ENCODE measurements at places on chromosomes 5 and 9.

DNA sequence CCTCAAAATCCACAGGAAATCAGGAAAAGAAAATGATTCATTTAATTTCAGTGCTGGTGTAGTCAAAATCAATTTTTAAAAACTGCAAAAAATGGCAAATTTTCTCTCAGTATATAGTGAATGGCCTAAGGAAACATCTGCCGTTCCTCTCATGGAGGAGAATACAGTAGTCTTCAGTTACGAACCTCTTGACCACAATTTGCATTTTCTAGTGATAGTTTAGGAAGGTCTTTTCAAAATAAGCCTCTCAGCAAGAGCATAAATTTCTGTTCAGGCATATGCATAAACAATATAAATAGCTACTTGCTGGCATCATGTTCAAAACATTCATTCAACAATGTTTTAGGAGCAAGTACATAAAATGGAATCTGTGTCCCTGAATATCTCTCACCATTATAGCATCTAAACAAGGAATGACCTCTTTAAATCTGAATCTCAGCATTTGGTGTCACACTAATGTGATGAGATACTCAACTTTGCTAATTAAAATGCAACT, 33.5 kb downstream of the HAPLN1 start:
- no peak for DNase-seq

DNA sequence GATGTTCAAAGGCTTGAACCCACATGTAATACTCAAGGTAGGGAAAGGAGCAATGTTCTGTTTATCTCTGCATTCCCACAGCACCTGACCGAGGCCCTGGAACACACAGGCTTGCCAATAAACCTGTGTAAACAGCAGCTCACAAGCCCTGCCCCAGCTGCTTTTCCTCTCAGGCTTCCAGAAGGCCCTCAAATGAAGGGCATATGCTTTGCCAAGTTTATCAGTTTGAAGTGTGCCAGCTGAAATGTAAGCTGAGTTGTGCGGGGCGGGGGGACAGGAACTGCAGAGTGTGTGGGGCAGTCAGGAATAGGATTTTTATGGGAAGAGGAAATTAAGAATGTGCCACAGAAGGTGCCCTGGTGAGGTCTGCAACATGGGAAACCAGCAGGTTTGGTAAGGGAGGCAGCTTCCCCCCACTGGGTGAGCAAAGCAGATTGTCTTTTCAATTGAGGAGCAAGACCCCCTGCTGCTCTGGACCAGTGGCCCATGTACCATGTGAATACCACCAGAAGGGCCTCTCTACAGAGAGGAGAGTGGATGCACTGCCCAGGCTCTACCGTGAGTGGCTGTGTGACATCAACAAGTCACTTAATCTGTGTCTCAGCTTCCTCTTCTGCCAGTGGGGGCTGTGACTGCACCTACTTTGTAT, 194.8 kb downstream of the SPOCK1 start:
- DNase-seq, result no peak

GRCh38 chr5:56175488-56175887, 57.6 kb downstream of the ANKRD55 start:
- no peak for DNase-seq

DNA sequence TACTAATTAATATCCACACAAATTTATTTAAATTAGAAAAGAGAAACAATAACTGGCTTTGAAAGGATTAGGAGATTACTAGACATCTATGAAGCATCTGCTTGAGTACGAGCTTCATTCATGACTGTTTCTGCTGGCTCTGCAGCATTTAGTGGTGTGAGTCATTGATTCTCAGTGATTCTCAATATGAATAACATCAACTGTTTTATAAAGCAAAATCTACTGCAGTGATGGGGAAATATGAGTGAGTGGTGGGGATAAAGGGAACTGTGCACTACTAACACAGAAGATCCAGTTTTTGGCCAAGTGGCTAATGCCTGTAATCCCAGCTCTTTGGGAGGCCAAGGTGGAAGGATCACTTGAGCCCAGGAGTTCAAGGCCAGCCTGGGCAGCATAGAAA, 8.4 kb downstream of the FNBP1 start:
- no peak for DNase-seq

DNA sequence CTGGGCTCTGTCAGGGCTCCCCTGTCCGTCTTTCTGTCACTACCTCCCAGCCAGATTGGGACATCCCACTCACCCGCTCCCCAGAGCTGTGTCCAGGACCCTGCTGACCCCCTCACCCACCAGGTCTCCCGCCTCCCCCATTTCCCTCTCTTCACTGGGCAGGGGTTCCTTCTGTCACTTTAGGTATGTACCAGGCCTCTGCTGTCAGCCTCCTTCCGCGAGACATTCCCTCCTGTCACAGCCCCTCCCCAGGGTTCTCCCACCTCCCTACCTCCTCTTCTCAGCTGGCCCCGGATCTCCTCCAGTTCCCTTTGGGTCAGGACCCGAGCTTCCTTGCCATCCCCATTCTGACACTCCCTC, 488 bp downstream of the POLR1E start:
- no peak for DNase-seq

DNA sequence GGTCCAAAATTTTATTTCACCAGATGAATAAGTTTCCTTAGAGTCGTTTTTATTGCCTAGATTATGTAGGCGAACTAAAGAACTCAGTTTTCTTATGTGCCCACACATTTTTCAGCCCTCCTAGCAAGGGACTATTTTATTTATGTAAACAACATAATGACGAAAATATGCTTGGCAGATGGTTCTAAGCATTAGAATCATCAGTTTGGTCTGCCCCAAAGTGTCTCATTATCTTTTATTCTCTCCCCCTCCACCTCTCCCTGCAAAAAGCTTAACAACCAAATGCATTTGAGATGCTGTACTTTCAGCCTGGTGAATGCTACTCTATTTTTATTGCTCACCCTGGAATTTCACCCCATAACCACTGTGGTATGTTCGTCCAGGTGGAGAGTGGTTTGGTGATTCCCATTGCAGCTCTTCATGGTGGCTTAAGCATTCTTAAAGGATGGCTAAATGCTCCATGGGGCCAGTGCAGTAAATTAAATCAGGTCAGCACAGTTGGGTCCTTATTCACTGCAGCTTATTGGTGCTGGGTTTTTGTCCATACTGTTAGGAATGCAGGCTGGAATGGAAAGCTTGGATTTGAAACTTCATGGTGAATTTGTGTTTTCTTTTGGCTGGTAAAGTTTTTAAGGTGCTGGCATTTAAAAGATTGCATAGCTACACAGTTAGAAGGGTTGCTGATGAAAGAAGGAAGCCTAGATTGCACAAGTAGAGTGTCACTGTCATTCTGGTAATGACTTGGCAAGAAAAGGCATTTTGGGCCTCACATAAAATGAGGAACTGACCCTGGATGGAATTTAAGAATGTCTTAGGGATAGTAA, 39.2 kb downstream of the TLE4 start:
- no peak for DNase-seq

DNA sequence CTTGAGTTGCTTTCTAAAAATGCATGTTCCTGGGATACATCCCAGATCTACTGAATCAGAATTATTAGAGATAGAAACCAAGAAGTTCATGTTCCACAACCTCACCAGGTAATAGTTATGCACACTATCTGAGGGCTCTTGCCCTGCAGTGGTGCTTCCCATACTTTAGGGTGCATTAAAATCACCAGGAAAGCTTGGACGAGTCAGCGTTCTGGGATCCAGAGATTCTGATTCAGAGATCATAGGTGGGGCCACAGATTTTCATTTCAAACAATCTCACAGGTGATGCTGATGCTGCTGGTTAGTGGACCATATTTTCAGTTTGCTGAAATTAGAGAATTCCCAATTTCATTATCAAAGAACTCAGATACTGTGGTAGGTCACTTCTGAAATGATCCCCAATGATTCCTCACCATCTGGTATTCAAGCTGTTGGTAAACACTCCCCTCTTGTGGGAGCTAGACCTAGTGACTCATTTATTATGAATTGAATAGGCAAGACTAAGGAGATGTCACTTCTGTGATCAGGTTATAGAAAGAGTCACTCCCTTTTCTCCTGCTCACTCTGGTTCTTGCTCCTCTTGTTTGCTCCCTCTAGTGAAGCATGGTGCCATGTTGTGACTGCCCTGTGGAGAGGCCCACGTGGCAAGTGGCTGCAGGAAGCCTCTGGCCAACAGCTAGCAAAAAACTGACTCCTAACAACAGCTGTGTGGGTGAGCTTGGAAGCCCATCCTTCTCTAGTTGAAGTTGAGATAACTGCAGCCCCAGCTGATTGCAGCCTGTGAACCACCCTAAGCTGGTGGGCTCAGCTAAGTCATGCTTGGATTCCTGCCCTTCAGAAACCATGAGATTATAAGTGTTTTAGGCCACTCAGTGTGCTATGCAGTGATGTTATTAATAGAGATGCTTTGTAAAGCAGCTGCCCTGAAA, 59.8 kb downstream of the SH3TC2 start:
- no peak for DNase-seq

DNA sequence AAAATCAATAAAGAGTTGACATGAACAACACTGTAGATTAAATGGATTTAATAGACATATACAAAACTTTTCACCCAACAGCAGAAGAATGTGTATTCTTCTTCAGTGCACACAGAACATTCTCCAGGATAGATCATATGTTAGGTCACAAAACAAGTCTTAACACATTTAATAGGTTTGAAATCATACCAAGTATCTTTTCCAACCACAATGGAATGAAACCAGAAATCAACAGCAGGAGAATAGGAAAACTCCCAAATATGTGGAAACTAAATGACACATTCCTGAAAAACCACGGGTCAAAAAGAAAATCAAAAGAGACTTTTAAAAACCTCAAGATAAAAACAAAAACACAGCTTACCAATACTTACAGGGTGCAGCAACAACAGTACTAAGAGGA, 790.1 kb upstream of the ZNF608 start:
- DNase-seq, result no peak

DNA sequence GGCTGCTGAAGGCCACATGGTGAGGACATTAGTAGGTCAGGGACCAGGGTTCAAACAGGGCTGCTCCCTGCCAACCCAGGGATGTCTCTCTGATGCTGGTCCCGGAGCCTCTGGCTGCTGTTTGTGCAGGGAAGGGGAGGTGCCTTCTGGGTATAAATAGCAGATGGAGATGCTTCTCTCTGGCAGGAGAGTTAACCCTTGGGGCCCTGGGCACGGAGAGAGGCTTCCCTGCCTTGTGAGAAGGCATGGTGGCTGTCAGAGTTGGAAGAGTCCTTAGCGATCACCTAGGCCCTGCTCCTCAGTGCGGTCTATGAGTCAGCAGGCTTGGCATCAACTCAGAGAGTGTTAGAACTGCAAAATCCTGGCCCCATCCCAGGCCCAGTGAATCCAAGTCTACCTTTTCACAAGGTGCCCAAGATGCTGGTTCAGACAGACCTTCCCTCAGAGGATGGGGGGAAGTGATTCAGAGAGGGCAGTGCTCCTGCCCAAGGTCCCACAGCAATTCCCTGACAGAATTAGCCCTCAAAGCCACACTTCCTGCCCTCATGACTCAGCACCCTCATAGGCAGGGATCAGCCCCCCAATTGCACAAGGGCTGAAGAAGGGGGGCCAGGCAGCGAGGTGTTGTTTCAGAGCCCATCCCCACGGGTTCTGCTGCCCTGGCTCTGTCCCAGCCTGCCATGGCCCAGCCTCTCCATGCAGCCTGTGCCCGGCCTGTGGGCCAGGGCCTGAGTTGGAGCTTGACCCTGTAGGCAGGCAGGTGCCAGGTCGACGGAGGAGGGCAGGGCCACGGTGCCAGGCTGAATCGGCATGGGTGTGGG, 25.6 kb downstream of the CAMK2A start:
- no peak for DNase-seq

GRCh38 chr9:70479880-70480291, 65.4 kb upstream of the KLF9 start:
- no peak for DNase-seq

- no peak for DNase-seq
These were observed 185.4 kb downstream of the CRB2 start for GRCh38 chr9:123541411-123541810.

DNA sequence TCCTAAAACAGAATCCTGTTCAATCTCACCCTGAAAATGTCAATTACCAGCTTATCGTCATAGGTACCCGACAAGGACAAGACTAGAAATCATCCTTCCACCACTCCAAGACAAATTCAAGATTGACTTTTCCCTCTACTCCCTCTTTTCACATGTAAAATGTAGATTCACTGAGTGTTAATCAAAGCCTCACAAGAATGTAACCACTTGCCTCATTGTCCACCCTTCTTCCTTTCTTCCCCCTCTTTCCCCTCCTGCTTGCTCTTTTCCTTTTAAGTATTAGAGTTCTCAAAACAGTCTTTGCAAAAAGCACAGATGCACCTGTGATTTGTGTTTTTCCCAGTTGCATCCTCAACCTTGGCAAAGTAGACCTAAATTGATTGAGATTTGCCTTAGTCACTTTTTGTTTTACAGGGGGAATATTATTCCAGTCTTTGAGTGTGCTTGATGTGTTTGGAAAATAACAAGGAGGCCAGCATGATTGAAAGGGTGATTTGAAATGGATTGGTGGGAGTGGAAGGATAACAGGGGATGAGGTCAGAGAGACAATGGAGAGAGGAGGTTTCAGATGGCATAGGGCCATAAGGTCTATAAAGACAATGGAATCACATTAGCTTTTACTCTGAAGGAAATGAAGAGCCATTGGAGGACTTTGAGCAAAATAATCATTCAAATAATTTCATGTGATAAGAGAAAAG, 231.3 kb upstream of the TYRP1 start:
- no peak for DNase-seq

GRCh38 chr5:92494508-92494907, 1086.5 kb downstream of the NR2F1-AS1 start:
- no peak for DNase-seq

- no peak for DNase-seq
These were observed 25.9 kb upstream of the CACNA1B start for GRCh38 chr9:137851516-137852267.

GRCh38 chr9:135813671-135814290, 93.6 kb downstream of the CAMSAP1 start:
- no peak for DNase-seq

- DNase-seq, result no peak
These were observed 69.2 kb upstream of the FCN1 start for GRCh38 chr9:134986957-134987356.

GRCh38 chr5:109944461-109944860, 254.7 kb downstream of the MAN2A1 start:
- DNase-seq, result no peak

- DNase-seq, result no peak
These were observed 61.1 kb upstream of the IL6ST start for GRCh38 chr5:56055859-56056258.

DNA sequence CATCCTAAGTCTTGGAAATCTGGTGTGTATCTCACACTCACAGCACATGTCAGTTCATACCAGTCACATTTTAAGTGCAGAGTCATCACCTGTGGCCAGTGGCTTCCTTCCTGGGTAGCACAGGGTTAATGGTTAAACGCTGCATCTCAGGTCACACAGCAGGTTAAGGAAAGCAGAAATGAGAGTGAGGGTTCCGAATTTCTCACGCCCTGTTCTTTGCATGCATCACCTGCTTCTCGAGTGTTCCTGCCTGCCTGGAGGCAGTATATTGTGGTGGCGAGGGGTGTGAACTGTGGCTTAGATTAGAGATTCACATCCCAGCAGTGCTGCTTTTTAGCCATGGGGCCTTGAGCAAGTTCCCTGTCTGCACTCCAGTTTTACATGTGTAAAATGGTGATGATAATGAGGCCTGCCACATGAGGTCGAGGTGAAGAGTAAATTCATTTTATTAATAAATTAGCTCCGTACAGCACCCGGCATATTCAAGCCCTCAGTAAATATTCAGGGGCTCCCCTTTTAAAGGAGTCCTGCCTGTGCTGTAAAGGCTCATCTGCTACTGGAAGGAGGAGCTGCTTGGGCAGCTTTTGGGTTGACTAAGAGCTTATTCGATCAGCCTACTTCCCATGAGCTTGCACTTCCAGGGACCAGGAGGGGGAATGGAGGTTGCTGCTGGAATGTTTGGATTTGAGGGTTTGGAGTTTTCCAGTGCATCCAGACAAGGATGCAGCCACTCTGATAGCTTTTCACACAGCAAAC, 61.1 kb upstream of the SAP30L start:
- DNase-seq, result no peak

Measured in thoracic aorta (tissue), 2 donors.